ELF-1 (cell line): ENCODE measurements at places on chromosomes 7 and 10.

DNA sequence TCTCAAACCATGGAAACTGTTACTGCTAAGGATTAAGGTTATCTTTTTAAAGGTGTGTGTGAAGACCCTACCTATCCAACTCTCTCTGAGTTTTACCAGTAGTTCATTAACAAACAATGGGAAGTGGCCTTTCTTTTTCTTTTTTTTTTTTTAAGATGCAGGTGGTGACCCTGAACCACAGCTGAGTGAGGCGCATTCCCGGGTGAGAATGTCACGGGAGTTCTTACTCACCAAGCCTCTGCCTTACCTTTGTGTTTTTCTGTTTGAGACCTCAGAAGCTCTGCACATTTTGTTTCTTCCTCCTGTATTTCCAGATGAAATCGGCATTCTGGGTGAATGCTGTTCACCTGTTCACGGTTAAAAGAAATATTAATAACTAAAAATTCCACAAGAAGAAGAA lies 2.5 kb downstream of the VIPR2 start:
- no peak for DNase-seq

- no peak for DNase-seq
Measured at GRCh38 chr10:129511758-129512157, 44.7 kb downstream of the MGMT start.

GRCh38 chr10:17229717-17229966 lies 1.6 kb downstream of the VIM start:
- DNase-seq, result peak; percentile 78

DNA sequence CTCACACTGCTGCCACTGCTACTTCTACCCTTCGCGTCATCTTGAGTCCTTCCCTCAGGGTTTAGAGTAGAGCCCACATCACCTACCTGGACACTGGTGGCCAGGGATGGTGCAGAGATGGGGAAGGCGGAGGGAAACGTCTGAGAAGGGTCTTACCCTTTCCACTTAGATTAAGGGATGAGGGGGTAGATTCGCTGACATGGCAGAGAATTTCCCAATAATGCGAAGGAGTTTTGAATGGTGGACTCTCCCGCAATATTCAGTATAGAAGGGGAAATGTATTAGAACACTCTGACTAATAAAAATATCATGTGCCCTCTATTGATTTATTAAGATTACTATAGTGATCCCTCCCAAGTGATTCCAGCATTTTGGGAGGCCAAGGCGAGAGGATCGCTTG lies 209.5 kb upstream of the KIAA1217 start:
- DNase-seq, result no peak

- DNase-seq, result no peak
Measured at GRCh38 chr7:92460109-92460508, 12.8 kb downstream of the GATAD1 start.

- DNase-seq, result no peak
Measured at GRCh38 chr10:17665747-17666146, 21.8 kb downstream of the STAM start.

GRCh38 chr10:130615457-130615856 lies 479.3 kb downstream of the GLRX3 start:
- no peak for DNase-seq

DNA sequence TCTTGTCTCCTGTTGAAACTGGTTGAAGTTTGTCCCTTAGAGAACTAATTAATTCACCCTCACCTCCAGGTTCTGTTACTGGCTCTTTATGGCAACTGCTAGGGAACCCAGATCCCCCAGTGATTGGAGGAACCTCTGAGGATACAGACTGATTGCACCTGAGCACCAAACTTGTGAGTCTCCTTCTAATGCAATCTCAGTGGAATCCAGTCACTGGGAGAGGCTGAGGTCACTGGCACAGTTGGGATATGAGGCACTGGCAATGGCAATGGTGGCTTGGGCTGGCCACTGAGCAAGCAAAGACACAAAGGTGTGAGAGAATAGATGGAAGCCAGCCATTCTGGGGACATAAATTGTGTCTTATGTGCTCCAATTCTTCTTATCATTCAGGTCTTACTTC lies 5.3 kb upstream of the DGKI start:
- no peak for DNase-seq

DNA sequence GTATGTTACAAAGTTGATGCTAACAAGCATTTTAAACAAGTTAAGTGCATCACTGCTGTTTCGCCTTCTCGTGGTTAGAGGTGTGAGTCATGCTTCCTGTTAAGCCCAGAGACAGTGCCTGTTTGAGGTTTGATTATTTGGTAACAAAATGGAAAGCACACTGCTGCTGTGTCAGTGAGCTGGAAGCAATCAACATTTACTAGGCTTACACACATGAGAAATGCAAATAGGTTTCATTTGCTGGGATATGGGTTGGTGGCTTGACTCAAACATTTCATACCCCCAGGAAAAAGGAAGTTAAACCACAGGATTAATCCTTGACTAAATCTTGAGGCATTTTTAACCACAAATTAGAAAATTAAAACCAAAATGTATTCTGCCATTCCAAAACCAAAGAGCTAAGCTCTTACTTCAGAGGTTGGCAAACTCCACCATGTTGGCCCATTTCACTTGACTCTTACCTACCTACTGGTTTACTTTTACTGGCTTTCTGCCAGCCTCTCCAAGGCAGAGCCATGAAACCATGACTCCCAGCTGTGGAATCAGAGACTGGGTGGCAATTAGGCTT lies 139.2 kb downstream of the ETV1 start:
- peak; percentile 29 for DNase-seq

DNA sequence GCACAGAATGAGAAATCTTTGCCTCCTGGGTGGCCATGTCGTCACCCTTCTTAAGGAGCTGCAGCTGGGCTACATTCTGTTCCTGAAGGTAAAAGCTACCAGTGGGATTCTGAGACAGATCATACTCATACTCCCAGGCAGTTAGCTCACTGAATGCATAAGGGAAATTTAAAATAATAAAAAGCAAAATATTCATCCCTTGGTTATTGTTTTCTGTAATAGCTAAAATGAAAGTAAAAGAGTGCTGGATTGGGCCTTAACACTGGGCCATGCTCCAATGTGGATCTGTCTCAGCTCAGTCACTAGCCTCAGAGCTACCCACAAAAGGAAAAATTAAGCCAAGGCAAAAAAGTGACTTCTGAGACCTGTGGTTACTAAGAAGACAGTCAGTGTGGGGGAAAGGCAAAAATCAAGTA lies 8.9 kb upstream of the DYNC2I1 start:
- DNase-seq, result no peak

DNA sequence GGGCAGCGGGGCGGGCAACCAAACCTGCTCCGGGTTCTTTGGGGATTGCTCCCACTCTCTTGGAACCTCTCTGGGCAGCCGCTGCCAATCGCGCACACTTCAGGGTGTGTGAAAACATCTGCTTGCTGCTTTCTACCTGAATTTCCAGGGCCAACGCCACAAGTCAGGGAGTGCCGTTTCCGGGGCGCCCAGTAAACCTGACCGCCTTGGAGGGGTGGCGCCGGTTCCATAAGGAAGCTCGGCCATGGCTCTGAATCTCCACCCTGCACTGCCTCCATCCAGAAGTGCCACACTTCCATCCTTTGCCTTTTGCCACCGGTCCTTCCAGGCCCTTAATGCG lies 679 bp upstream of the AFAP1L2 start:
- DNase-seq, result no peak

DNA sequence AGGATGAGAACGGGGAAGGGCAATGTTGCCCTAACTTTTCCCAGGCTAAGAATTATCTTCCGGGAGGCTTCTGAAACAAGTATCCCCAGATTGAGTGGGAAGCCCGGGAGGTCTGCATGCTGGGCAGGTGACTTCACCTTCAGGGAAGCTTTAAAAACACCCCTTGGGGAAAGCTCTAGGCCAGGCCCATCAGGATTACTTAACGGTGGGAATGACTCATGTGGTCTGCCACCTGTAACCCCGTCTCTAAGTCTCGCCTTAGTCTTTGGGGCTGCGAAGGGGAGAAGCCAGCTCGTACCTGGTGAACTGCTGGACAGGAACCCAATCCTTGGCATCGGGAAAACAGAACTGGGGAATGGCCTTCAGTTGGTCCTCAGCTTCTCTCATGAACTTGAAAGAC lies 80.1 kb upstream of the MKRN1 start:
- no peak for DNase-seq

- no peak for DNase-seq
Measured at GRCh38 chr7:72003236-72003635, 408.9 kb downstream of the CALN1 start.
